Stimulated activated CD8-positive, alpha-beta memory T cell treated with anti-CD3 and anti-CD28 coated beads, Interleukin-12 subunit alpha, Interleukin-12 subunit beta, amount 100 ng/mL, for 4 hours (primary cell): ENCODE measurements at places on chromosomes 3 and 15.

DNA sequence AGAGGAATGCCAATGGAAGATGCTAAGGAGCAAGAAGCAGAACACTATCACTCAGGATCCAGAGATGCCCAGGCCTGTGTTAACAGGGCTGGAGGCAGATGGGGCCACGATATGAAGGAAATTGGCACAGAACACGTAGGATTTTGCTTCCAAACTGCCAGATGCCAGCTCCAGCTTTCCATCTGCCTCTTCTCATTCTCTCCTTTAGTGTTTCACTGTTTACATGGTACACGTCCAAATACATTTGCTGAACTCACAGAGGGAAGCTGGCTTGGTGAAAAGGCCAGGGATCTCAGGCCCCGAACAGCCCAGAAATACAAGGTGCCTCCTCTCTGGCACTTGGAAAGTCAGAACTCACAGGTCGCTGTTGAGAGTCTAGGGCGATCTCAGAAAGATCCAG, 187.0 kb downstream of the NTRK3 start:
- DNase-seq, result no peak

DNA sequence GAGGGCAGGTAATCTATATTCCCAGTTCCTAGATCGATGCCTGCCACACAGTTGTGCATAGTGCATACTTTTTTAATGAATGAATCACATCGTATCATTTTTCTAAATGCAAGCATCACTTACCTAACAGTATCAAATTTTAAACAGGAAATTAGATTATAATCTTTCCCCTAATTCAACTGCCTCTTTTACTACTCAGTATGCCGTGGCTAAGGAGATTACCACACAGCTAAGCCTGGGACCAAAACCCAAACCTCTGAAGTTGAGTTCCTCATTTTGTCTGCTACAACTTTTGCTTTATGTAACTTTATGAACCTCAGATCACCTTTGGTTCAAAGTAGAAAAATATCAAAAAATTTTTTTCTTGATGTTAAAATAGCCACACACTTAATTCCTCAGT, 53.2 kb upstream of the FNDC3B start:
- DNase-seq, result no peak

DNA sequence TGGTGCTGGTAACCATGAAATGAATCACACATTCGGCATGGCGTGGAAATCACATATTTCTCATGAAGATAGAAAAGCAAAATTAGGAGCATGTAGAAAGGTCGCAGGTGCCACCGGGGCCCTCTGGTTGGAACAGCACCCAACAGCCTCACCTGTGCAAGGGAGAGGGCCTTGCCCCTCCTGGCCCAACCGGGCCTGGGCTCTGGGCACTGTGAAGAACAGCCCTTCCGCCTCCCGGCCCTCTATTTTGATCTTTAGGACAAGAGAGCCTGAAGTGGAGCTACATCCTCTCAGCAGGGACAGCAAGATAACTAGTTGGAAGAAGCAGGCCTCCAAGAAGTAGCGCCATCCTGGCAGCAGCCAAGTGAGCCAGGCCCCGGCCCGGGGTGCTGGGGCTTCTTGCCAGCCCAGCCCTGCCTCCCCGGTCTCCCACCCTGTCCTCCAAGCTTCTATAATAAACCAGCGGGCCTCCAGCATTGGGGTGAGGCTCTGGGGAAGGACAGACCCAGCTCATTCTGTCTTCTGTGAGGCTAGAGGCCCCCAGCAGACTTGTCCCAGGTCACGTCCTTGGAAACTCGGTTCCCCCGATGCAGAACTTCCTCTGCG, 46.1 kb upstream of the FGD5 start:
- no peak for DNase-seq

GRCh38 chr15:22956978-22957260, 23.2 kb downstream of the CYFIP1 start:
- no peak for DNase-seq

- DNase-seq, result no peak
Observed at GRCh38 chr3:37537914-37538691, 323.6 kb upstream of the CTDSPL start.

GRCh38 chr15:57281321-57281720, 95.0 kb upstream of the CGNL1 start:
- no peak for DNase-seq

DNA sequence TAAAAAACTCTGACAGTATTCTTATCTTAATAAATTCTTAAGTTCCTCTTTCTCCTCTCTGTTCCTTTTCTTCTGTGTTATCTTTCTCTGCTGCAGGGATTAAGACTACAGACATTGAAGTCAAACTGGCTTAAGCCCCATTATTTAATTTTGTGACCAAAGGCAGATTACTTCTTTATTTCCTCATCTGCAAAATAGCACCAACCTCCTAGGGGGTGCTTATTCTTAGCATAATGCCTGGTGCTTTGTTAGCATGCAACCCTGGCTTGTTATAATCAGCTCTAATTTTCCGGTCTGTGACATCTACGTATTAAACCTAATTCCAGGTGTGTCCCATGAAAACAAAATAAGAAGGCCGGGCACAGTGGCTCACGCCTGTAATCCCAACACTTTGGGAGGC, 23.8 kb downstream of the SEMA6D start:
- DNase-seq, result no peak

DNA sequence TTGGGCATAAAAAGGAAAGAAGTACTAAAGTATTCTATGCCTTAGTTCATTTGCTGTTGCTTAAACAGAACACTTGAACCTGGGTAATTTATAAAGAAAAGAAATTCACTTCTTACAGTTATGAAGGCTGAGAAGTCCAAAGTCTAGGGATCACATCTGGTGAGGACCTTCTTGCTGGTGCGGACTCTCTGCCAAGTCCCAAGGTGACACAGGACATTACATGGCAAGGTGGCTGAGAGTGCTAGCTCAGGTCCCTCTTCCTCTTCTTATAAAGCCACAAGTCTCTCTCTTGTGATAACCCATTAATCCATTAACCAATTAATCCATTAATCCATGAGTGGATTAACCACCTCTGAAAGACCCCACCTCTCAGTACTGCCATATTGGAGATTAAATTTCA, 3.1 kb upstream of the ZBTB38 start:
- DNase-seq, result no peak

GRCh38 chr3:182129740-182130139, 418.0 kb downstream of the SOX2 start:
- DNase-seq, result no peak

- no peak for DNase-seq
Observed at GRCh38 chr15:40696228-40696627, 1.3 kb downstream of the RAD51 start.

GRCh38 chr3:58260733-58261132, 23.1 kb downstream of the ABHD6 start:
- DNase-seq, result no peak

- DNase-seq, result no peak
Observed at GRCh38 chr3:159928071-159928491, 60.6 kb upstream of the IL12A start.

GRCh38 chr15:39595338-39596221, 14.7 kb downstream of the THBS1 start:
- DNase-seq, result no peak

DNA sequence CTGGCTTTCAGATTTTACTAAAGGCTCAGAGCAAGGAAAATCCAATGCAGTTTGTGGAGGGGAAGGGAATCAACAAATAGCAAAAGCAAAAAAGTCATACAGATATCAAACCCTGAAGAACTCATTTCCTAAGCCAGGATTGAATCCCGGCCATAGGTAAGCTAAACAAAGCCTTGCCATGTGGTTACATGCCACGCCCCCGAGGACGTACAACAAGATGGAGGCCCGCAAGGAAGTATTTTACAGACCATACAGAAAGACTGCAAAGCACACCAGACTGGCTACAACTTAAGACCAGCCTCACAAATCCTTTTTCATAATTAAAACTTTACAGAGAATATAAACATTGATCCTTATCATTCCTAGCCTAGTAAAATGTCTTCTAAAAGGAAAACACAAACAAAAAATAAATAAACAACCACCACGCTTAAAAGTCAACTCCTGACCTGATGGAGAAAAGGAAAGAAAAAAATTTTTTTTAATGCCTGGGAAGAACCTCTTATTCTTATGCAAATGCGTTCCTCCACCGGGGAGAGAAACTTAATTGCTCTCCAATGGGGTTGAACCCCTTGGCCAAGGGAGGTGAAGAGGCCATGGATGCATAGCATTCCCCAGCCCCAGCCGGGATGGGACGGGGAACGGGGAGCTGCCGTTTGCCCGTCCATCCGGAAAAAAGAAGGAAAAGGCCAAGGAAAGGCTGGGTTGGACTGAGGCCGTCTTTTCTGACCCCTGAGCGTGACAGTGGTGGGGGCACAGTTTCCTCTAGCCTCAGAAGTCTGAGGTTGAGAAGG, 39.3 kb downstream of the IL1RAP start:
- no peak for DNase-seq

DNA sequence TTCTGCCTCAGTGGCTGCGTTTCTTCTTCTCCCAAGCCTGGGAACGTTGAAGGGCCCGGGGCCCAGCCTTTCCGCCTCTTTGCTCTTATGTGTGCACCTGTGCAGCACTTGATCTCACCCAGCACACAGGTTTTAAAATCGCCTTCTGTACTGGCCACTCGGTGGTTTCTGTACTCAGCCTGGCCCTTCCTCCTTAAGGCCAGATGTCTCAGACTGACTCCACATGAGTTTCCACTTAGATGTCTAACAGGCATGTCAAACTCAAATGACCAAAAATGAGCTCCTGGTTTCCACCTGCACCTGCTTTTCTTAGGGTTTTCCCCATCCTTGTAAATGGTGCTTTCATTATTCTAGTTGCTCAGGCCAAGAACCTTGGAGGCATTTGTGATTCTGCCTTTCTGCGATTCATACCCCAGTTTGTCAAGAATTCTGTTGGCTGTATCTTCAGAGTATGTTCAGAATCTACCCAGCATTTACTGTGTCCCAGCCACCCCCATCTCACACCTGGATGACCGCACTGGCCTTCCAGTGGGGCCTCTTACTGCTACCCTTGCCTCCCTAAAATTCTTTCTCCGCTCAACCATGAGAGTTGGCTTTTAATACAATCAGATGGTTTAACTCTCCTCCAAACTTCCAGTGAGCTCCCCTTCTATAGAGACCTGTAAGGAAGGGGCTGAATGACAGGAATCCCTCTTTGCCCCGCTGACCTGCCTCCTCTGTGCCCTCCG, 2.2 kb upstream of the TRAK1 start:
- no peak for DNase-seq

- no peak for DNase-seq
Observed at GRCh38 chr3:45572755-45573154, 21.8 kb upstream of the LIMD1 start.

GRCh38 chr3:187914231-187914630, 169.0 kb upstream of the BCL6 start:
- DNase-seq, result no peak

GRCh38 chr3:32553459-32553858, 17.2 kb downstream of the DYNC1LI1 start:
- no peak for DNase-seq

GRCh38 chr3:172153335-172153861, 114.0 kb downstream of the FNDC3B start:
- peak; percentile 37 for DNase-seq

DNA sequence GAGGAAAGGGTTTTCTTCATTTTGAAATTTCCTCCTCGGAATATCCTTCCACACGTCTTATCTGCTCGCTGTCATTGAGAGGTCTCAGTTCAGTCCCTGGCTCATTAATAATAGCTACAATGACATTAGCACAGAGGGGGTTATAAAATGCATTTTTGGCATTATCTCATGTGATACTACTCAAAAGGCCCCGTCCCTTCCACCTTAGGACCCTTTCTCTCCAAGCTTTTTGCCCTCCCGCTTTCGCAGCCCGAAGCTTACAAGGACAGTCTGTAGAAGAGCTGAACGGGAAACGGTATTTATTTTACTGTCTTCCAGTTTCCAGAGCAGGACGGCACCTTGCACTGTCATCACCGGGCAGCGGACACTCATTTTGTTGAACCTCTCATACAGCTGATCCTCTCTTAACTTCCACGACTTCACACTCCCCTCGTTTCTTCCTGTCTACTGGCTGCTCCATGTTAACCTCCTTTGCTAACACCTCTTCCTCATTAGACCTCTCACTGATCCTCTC, 5.6 kb upstream of the PLEKHO2 start:
- DNase-seq, result no peak

- no peak for DNase-seq
Observed at GRCh38 chr3:194976049-194976451, 290.4 kb downstream of the FAM43A start.

- DNase-seq, result no peak
Observed at GRCh38 chr3:183122257-183122932, 23.1 kb upstream of the MCCC1 start.

DNA sequence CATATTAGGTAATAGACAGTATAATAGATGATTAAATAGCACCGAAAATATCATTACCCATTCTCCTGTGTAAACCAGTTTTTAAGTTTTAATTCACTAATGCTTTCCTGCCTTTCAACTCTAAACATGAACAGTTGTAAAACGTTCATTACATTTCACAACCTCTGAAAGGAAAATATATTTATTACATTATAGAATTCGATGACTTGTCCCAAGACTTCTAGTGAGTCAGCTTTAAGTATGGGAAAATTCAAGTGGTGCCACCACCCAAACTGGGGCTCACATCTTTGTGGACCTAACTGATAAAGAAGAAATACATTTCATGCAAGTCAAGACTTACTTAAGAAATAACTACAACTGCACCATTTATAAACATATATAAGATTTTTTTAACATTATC, 2.0 kb downstream of the TRIM59 start:
- DNase-seq, result no peak

DNA sequence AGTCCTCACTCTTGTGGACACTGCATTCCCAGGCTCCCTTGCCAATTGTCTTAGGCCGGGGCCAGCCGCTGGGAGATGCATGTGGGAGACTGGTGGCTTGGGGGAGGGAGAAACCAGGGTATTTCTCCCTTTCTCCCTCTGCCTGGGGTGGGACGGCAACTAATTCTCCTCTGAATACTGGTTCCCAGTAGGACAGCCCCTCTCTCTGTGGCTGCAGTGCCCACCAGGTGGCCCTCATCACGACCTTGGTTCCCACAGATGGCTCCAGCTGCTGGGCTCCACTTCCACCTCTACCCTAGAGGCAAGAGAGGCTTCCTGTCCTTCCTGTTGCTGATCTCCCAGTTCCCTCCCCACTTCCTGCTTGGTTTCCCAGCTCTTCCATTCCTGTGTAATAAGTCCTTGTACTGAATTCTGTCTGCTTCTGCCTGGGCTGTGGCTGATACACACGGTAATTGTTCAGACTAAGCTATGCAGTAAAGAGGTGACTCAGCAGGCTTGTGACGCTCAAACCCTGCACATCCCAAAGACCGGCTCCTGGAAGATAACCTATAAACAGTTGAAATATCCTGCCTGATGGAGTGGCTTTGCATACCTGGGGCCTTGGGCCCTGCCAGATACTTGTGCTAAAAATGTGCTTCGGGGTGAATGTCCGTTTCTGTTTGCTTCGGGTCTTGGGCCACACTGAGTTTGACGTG, 20.4 kb upstream of the COPG1 start:
- no peak for DNase-seq

GRCh38 chr3:66418475-66418931, 82.3 kb downstream of the LRIG1 start:
- no peak for DNase-seq

GRCh38 chr3:14352002-14352627, 50.3 kb upstream of the SLC6A6 start:
- no peak for DNase-seq

- DNase-seq, result no peak
Observed at GRCh38 chr15:96209285-96209735, 121.2 kb upstream of the NR2F2 start.
